Activated CD8-positive, alpha-beta memory T cell treated with anti-CD3 and anti-CD28 coated beads, Interleukin-2, amount 10 ng/mL, durations not matched to agents 7 days and 5 days (primary cell): ENCODE measurements at places on chromosomes 12 and 14.

- DNase-seq, result no peak
Observed at GRCh38 chr14:25032092-25032784, 17.7 kb downstream of the STXBP6 start.

DNA sequence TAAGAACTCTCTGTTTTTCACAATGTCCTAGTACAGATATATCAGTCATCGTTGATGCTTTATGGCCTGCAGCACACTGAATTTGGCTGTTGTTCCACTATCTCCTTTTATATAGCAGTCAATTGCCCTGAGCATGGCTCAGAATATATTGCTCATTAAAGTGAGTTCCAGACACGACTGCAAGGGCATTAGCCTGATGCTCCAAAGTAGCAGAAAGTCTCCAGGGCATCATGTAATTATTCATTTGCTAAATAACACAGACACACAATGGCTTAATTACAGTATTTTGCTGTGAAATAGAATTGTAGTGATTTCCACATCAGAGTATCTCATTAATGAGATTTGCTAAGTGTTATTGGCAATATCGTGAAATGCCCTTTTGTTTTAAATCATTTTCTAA, 1167.5 kb downstream of the AACS start:
- no peak for DNase-seq

GRCh38 chr12:77082021-77082420, 16.7 kb upstream of the E2F7 start:
- DNase-seq, result no peak

GRCh38 chr12:122943196-122943595, 23.1 kb downstream of the ABCB9 start:
- DNase-seq, result no peak

DNA sequence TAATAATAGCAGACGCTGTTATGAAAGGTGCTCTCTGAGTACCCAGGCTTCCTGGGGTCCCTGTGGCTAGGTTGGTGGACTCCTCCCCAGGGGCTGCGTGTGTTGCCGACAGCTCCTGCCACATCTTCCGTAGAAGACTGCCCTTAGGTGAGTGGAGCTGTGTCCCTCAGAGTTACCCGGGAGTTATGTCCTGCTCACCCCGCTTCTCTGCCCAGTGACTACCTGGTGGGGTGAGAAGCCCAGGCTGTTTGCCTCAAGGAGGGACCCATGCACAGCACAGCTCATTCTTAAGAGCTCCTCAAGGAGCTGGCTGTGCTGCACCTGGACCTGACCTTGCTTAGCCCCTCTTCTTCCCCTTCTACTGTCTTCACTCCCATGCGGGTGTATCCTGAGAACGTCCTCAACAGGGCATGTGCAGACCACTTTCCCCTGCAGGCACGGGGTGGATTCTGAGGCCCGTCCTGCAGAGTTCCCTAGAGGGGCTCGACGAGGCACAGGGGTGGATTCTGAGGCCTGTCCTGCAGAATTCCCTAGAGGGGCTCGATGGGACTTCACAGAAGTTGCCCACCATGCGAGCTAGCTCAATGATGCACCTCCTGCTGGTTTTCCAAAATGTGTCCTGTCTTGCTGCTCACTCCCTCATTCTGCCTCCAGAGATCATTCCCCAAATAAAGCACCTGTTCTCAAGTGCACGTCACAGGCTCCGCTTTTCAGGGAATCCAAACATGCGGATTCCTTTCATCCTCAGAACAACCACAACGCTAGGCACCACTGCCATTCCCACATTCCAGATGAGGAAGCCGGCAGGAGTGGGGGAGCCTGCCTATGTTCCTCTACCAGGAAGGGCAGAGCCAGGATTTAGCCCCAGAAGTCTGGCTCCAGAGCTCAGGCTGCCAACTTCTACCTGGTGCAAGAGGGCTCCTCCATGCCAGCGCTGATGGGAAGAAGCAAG, 231.9 kb downstream of the GLT1D1 start:
- DNase-seq, result no peak

DNA sequence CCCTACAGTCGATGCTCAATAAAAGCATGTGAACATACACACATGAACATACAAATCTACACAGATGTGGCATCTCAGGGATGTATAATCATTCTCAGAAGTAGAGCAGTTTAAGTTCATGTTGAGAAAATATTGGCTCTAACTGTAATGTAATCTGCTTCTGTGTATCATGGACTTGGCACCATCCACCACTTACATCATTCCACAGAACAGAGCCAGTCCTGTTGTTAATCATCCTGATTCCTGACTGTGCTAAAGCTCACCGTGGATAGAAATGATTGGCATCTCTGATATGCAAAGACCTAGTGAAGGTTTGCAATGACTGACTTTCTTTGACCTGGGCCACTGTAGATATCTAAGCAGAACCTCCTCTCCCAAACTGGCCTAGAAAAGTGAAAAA, 1141.3 kb downstream of the BCL11B start:
- DNase-seq, result no peak

GRCh38 chr12:14999695-15000365, 27.0 kb downstream of the PDE6H start:
- DNase-seq, result no peak

DNA sequence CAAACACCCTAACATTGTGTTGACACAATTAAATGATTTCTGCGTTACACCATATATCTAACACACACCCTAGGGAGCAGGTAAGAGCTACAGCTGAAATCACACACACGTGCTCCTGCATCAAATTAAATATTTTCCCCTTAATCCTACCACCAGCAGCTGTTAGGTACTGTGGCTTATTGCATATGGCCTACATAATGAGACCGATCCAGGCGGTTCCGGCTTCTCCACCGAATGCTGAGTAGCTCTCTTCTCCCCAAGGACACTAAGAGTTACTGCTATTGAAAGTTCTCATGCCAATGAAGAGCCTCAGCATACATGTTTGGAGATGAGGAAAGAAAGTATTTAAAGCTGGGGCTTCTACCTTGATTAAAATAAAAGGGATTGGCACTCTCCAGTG, 472.2 kb upstream of the STXBP6 start:
- no peak for DNase-seq

DNA sequence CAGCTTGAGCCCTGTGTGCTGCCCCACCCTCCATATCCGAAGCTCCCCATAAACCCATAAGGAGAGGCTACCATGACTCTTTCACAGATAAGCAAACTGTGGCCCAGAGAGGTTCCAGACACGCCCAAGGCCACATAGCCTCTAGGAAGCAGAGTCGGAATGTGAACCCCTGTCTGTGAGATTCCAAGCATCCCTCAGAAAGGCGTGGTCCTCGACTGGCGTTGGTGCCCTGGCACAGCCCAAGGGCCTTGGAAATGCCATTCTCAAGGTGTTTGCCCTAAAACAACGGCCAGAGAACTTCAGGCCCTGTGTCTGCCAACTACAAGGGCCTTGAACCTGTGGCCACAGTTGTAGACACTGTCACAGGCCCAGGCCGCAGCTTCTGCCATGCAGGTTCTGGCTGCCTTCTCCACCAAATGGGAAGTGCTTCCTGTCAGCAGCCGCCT, 8.5 kb upstream of the DIO3 start:
- DNase-seq, result no peak

GRCh38 chr14:99244367-99244901, 27.6 kb downstream of the BCL11B start:
- DNase-seq, result no peak
